ENCODE measurements at places on chromosomes 1 and 21. TPM values are rescaled to one million over a fixed set of nuclear protein-coding genes. Genes with fewer than 3 reads are reported as not detected.

- H3K27ac ChIP-seq: no peak overlapping the region
- no peak for DNase-seq
- peaks cover 11% of the 10 kb centered on the region for H3K4me1 ChIP-seq
- H3K36me3 ChIP-seq: no peaks in the 10 kb centered on the region
Observed at GRCh38 chr1:63968663-63969440, 195.0 kb downstream of the ROR1 start.

Gene PLA2G5
- total RNA-seq: 23.9 TPM

GRCh38 chr1:99371413-99371812 lies 107.1 kb downstream of the PLPPR4 start:
- H3K4me3 ChIP-seq: no peak overlapping the region
- no peaks in the 10 kb centered on the region for H3K4me1 ChIP-seq
- H3K27ac ChIP-seq: no peak overlapping the region

DNA sequence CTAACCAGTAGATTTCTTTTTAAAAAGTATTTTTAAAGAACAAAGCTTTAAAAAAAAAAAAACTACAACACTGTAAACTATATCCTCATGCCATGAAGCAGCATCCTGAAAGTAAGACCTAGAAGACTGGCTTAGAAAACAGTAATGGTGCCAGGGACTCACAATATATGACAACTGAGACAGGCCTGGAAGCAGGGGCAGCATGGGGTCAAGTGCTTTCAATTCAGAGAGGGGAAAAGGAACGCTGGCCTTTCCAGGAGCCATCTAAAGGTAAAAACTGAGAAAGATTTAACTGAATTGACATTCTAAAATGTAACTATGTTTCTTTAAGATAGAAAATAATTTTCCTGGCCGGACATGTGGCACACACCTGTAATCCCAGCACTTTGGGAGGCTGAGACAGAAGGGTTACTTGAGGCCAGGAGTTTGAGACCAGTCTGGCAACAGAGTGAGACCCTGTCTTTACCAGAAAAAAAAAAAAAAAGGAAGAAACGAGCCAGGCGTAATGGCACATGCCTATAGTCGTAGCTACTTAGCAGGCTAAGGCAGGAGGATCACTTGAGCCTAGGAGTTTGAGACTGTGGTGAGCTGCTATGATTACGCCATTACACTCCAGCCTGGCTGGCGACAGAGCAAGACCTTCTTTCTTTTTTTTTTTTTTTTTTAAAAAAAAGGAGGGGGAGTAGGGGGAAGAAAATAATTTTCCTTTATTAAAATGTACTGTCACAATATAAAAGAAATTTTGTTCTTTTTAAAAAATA lies 54.1 kb downstream of the SLC35D1 start:
- no peak overlapping the region for H3K27ac ChIP-seq
- no peak for DNase-seq
- H3K4me1 ChIP-seq: peaks cover 45% of the 10 kb centered on the region
- no peaks in the 10 kb centered on the region for H3K27me3 ChIP-seq
- no peak overlapping the region for H3K4me3 ChIP-seq

GRCh38 chr1:11340233-11340632 lies 67.2 kb downstream of the UBIAD1 start:
- DNase-seq: no peak
- peaks cover 98% of the 10 kb centered on the region for H3K27me3 ChIP-seq
- peaks cover 12% of the 10 kb centered on the region for H3K4me1 ChIP-seq
- H3K36me3 ChIP-seq: no peaks in the 10 kb centered on the region
- no peak overlapping the region for H3K27ac ChIP-seq

Gene PLCH2
- total RNA-seq: 0.34 TPM

Gene SPATA17
- 0.45 TPM for total RNA-seq

GRCh38 chr1:114341856-114342255 lies 169.1 kb downstream of the TRIM33 start:
- H3K27me3 ChIP-seq: no peaks in the 10 kb centered on the region
- no peak overlapping the region for H3K4me3 ChIP-seq
- peak; percentile 81 for DNase-seq
- H3K36me3 ChIP-seq: no peaks in the 10 kb centered on the region
- peaks cover 12% of the 10 kb centered on the region for H3K4me1 ChIP-seq

DNA sequence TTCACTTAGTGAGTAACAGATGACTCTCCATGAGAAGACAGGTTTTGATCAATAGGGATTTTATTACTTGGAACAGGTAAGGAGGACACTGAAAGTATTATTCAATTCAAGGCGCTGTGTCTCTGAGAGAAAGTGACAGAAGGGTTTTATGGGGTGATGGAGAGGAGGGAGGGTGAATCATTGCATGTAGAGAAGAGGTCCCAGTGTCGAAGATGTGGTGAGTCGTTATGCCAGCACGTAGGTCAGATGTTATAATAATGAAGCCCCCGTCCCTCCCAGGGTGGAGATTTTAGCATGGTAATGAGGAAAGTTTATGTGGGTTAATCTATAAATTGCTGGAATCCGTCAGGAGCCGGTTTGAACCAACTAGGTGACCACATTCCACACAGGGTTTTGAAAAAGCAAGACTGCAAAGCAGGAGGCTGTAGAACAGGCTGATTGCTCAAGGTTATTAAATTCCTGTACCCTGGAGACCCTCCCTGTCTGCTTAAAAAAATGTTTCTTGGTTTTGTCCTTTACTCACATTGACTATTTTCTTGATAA lies 586.4 kb upstream of the TMPRSS15 start:
- no peaks in the 10 kb centered on the region for H3K36me3 ChIP-seq
- H3K4me3 ChIP-seq: no peak overlapping the region
- H3K27me3 ChIP-seq: no peaks in the 10 kb centered on the region

DNA sequence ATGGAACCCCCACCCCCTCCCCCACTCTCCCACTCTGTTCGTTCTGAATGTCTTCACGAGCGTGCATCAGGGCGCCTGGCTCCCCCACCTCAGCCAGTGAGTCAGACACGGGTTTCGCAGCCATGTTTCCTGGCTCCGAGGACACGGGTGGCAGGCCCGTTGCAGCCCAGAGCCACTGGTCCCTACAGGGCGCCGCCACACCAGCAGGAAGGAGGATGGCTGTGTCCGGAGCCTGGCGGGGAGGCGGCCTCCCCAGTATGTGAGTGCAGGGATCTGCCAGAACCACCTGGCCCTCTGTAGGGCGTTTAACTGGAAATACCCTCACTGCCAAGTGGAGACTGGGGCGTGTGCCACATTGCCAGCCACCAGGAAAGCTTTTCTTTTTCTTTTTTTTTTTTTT lies 18.5 kb downstream of the CSTB start:
- peak overlapping the region; percentile 76 for H3K27ac ChIP-seq
- peak overlapping the region; percentile 33 for H3K4me3 ChIP-seq
- H3K4me1 ChIP-seq: no peaks in the 10 kb centered on the region
- H3K36me3 ChIP-seq: peaks cover 74% of the 10 kb centered on the region

- no peaks in the 10 kb centered on the region for H3K36me3 ChIP-seq
- no peaks in the 10 kb centered on the region for H3K27me3 ChIP-seq
- no peak overlapping the region for H3K4me3 ChIP-seq
- peaks cover 11% of the 10 kb centered on the region for H3K4me1 ChIP-seq
Observed at GRCh38 chr1:18972531-18972930, 16.1 kb upstream of the IFFO2 start.

- no peak overlapping the region for H3K4me3 ChIP-seq
- peaks cover 65% of the 10 kb centered on the region for H3K4me1 ChIP-seq
- no peaks in the 10 kb centered on the region for H3K27me3 ChIP-seq
- no peak overlapping the region for H3K27ac ChIP-seq
Observed at GRCh38 chr1:183881387-183882131, 76.6 kb downstream of the RGL1 start.

DNA sequence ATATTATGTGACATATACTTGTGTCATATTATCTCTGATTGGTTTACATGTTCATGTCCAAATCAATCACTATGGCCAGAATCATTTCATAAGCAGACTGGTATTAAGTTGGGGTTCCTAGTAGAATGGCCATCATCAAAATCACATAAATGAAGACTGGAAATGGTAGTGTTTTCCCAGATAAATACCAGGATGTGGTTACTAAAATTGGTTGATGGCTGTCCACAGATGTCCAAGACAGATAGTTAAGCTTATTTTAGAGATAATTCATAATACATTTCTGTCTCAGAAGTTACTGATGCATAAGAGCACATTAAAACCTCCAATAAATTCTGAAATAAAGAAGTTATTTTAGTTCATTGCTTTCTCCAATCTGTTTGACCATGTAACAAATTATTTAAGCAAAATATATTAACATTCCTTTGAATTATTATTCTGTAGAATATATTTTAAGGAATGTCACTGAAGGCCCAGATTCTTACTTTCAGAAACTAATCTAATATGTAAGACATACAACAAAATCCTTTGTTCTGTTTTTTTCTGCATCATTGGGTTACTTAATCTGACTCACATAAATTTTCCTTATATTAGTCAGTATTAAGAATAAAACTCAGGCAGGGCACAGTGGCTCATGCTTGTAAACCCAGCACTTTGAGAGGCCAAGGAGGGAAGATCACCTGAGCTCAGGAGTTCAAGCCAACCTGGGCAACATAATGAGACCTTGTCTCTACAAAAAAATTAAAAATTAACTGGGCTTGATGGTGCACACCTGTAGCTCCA lies 483.9 kb downstream of the PTPRC start:
- H3K4me3 ChIP-seq: no peak overlapping the region
- H3K36me3 ChIP-seq: no peaks in the 10 kb centered on the region

- H3K27me3 ChIP-seq: no peaks in the 10 kb centered on the region
- H3K4me1 ChIP-seq: no peaks in the 10 kb centered on the region
- no peak overlapping the region for H3K27ac ChIP-seq
- no peak for DNase-seq
Observed at GRCh38 chr21:37017951-37018679, 11.6 kb downstream of the RIPPLY3 start.

DNA sequence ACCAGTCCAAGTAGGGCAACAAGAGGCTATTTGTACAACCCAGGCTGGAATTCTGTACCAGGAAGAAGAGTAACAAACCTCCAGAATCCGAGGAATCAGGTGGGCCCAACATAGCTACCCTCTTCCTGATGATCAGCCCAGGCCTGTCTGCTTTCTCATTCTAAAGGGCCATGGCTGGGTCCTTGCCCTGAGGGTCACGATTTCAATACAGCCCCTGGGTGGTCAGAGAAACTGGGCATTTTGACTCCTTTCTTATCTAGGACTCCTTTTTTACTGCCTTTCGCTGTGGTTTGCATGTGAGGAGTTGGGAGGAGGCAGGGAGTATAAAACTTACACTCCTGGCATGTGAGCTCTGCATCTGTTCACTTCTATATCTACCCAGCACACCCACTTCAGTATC lies 164.9 kb upstream of the COA6 start:
- no peak overlapping the region for H3K27ac ChIP-seq
- peak; percentile 64 for DNase-seq
- no peaks in the 10 kb centered on the region for H3K36me3 ChIP-seq
- peaks cover 35% of the 10 kb centered on the region for H3K27me3 ChIP-seq

DNA sequence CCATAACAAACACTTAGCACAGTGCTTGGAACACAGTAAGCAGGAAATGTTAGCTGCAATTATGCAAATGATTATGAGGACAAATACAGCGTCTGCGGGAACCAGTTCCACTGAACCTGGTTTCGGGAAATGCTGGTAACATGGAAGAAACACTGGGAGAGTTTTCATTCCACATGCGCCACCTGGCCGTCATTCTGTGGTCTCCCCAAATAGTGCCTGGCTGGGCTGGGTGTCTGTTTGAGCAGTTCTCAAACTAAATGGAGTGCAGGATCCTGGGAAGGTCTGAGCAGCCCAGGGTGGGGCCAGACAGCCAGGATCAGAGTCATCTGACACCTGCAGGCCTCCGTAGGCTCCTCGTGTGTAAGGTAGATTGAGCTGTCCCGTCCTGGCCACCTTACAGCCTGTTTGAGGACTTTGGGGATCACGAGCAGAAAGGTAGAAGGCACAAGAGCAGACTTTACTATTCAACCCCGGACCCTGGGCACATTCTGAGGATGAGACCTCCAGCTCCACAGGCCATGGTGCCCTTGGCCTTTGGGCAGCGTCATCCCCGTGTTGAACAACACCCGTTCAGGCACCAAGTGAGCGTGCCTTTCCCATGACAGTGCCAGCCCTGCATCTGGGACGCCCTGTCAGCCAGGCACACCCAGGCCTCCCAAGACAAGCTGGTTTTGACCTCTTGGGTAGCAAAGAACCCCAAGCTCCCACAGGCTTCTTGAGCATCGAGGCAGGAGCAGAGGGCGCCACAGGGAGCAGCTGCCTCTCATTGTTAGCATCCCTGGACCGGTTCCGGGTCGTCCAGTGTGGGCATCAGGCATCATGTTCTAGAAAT lies 101.9 kb downstream of the PRDM2 start:
- no peak for DNase-seq
- peaks cover 19% of the 10 kb centered on the region for H3K36me3 ChIP-seq
- no peaks in the 10 kb centered on the region for H3K27me3 ChIP-seq
- no peak overlapping the region for H3K4me3 ChIP-seq
- no peaks in the 10 kb centered on the region for H3K4me1 ChIP-seq

DNA sequence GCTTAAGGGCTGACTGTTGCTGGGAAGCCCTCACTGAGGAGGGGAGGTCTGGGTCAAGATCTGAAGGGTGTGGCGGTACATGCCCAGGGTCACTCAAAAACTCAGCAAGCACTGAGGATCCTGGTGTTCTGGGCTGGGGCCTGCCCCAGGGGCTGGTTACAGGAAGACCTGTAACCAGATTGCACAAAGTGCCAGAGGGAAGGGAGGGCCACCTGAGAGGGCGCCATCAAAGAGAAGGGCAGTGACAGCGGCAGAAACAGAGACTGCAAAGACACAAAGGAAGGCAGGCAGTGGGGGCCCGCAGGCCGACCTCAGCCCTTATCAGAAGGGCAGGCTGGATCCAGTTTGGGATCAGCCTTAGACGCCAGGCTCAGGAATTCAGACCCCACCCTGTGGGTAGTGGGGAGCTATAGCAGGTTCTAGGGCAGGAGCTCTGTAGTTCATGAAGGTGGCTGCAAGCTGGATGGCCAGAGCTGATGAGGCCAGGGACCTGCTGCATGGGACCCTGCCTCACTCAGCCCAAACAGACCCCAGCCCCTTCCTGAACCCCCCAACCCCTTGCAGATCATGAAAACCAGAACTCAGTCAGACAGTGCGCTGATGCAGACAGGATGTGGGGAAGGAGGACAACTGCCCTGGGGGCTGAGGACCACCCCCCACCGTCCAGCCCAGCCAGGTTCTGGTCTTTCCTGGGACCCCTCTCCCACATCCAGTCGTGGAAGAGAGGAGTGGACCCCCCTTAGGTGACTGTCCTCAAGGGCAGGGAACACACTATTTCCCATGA lies 3.9 kb downstream of the SH2D5 start:
- no peak overlapping the region for H3K4me3 ChIP-seq
- peaks cover 23% of the 10 kb centered on the region for H3K4me1 ChIP-seq
- H3K27me3 ChIP-seq: no peaks in the 10 kb centered on the region
- no peaks in the 10 kb centered on the region for H3K36me3 ChIP-seq

Gene ADAMTS1
- 60.6 TPM for total RNA-seq

- H3K4me1 ChIP-seq: no peaks in the 10 kb centered on the region
- no peak overlapping the region for H3K27ac ChIP-seq
- no peak for DNase-seq
- no peak overlapping the region for H3K4me3 ChIP-seq
Observed at GRCh38 chr1:179719272-179719671, 23.8 kb upstream of the FAM163A start.

Gene BATF3
- total RNA-seq: 7.3 TPM

DNA sequence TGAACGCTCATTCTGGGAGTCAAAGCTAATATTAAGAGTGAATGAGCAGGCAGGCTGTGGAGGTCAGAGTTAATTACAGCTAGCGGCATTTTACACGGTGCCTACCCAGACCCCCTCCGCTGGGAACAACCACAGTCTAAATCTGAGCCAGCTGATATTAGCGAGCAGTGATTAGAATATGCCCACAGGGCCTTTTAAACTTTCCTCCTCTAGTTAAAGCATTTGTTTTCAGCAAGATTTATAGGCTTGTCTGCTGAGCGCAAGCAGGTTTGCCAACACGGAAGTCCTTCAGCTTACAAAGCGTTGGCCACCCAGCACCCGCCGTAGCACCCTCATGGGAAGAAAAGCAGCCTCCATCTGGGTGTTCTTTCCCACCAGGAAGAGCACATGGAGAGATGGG lies 72.1 kb downstream of the LMX1A start:
- DNase-seq: no peak
- no peaks in the 10 kb centered on the region for H3K4me1 ChIP-seq
- no peak overlapping the region for H3K4me3 ChIP-seq
- no peaks in the 10 kb centered on the region for H3K27me3 ChIP-seq
- no peak overlapping the region for H3K27ac ChIP-seq
- H3K36me3 ChIP-seq: no peaks in the 10 kb centered on the region

Measured in esophagus muscularis mucosa (tissue), 4 donors.